ENCODE measurements at places on chromosomes 3 and 15. TPM values are rescaled to one million over a fixed set of nuclear protein-coding genes. Genes with fewer than 3 reads are reported as not detected.

The ARGFX gene
- total RNA-seq = not detected

The PIF1 gene
- total RNA-seq = 2.4 TPM

The EFCAB12 gene
- total RNA-seq = 8.8 TPM

The NPAP1 gene
- total RNA-seq = 0.34 TPM

The SLC25A20 gene
- total RNA-seq = 8.1 TPM

The PLA2G4E gene
- 1.7 TPM for total RNA-seq

The EPB42 gene
- total RNA-seq = 0.18 TPM

The EFHB gene
- total RNA-seq = 6.0 TPM

The WNT5A gene
- 16.4 TPM for total RNA-seq

The RGMA gene
- 6.6 TPM for total RNA-seq

The GOLGA8Q gene
- total RNA-seq = 3.0 TPM

The CXCR6 gene
- total RNA-seq = 1.5 TPM

The SCG5 gene
- total RNA-seq = 0.77 TPM

The SLC24A5 gene
- not detected for total RNA-seq

The HYAL1 gene
- 1.6 TPM for total RNA-seq

The GSK3B gene
- total RNA-seq = 43.4 TPM

The GABRG3 gene
- total RNA-seq = not detected

The ADAMTS7 gene
- total RNA-seq = 13.1 TPM
